ENCODE measurements at places on chromosomes 2 and 18.
A peak's percentile ranks its signal among the peaks of the same experiment; 100 is the strongest.

DNA sequence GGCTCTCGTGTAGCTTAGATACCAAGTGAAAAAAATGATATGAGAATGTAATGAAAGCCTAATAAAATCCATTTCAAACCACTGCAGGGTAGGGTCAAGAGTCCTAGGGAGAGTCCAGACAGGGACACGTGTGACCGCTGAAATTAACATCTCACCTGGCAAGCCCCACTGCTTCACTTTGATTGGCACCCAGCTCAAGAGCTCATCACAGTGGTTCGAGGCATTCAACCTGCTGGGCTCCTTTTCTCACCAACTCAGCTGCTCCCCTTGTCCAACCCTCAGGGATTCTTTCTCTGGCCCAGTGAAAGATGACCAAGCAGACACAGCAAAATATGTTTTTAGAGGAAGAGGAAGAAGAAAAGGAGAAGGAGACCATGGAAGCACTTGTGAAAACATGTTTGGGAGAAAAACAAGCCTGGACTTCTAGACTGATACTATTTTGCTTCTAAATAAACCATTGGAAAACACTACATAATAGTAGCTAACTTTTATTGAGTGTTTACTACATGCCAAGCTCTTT is 49.2 kb upstream of the CREB1 start:
- ATAC-seq = no peak

GRCh38 chr18:44325903-44326635 is 354.6 kb upstream of the SETBP1 start:
- ATAC-seq = no peak

DNA sequence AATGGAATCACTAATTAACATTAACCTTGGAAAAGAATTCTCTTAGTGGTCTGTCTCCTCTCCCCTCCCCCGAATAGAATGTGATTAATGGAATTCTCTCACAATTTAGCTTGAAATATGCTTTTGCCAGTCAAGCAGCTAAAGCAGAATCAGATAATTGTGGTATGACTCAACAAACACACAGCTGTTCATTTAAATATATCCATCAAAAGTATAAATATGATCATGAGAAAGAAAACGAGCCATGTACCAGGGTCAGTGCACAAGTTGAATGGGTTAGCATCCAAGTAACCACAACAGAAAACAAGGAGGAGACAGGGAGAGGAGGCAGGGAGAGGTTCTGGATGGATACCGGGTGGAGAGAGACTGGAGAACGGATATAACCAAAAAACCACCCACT is 66.9 kb downstream of the ACVR1 start:
- ATAC-seq = no peak

- no peak for ATAC-seq
These were observed 6.2 kb upstream of the ALPG start for GRCh38 chr2:232400256-232401015.

DNA sequence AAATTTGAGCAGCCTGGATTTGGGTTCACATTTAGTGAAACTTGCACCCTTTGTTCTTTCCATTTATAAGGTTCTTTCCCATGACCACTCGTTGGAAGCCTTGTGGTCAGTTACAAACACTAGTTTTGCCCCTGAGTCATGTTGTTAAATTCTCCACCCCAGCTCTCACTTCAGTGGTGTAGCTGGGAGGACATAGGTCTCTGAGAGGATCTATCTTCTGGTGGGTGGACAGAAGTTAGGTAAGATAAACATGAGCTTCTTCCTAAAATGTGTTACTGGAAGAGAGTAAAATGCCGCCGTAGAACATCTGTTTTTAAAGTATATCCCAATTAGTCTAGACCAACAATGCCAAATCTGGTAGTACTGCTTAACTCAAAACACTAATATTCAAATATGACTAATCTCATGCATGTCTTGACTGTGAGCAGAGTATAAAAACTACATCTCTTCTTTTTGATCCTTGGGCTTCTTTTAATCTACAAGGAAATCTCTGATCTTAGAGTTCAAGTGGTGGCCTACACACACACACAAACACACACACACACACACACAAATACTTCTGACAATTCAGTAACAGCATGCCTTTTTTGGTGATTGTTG is 162.6 kb upstream of the FN1 start:
- no peak for ATAC-seq

DNA sequence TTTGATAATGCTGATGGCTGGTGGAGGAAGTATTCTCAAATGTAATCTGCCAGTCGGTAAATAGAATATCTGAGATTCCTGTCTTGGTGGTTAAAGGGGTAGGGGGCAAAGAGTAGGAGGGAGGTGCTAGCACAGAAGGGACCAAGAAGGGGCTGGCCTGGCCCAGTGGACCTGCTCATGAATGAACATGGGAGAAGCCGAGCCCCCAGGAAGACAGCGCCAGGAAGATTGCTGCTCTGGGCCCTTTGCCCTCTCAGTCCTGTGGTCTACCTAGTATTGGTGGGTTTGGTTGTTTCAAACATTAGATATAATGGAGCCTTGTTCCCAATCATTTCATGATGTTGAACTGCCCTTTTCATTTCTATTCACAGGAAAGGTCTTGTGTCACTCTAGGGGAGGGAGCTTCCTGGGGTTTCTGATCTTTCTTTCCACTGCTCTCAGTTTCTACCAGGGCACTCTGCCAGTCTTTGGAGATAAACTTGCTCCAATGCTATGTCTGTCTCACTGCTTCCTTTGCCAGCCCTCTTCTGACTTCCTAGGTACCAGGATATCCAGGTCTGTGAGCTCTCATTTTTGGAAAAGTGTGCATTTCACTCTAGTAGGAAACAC is 5.3 kb upstream of the MOCOS start:
- no peak for ATAC-seq

DNA sequence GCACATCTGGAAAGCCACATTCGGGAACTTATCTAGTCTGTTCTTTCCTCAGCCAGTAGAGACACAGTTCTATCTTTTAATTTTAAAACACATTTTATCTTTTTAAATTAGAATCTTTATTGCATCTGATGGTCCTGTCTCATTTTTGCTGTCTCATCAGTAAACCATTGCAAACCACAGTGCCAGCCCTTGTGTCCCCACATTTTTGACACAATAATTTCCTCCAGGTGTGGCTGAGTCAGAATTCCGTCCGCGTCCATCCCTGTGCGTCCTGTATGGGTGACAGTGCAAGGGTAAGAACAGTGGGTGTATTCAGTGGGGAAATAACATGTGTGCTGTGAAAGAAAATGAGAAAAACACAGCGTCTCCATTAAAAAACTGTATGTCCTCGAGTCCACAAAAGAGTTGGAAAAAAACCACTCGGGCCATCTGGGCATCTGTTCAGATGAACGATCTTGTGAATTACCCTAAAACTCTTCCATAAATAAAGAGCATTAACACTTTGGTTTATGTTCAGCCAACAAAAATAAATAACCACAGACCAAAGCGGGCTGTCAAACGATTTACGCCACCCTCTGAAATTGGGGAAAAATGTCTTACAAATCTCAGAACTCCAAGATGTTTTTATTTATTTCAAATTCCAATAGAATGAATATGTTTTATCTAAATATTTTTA is 137.3 kb downstream of the ZNF516 start:
- no peak for ATAC-seq

GRCh38 chr2:85628658-85629057 is 12.7 kb downstream of the USP39 start:
- peak; percentile 71 for ATAC-seq

DNA sequence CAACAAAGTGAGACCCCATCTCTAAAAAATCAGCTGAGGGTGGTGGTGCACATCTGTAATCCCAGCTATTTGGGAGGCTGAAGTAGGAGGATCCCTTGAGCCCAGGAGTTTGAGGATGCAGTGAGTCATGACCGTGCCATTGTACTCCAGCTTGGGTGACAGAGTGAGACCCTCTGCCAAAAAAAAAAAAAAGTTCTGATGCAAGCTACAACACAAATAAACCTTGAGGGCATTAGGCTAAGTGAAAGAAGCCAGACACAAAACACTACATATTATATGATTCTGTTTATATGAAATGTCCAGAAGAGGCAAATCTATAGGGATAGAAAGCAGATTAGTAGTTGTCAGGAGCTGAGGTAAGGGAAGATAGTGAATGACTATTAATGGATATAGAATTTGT is 13.0 kb downstream of the YWHAQ start:
- ATAC-seq = no peak

DNA sequence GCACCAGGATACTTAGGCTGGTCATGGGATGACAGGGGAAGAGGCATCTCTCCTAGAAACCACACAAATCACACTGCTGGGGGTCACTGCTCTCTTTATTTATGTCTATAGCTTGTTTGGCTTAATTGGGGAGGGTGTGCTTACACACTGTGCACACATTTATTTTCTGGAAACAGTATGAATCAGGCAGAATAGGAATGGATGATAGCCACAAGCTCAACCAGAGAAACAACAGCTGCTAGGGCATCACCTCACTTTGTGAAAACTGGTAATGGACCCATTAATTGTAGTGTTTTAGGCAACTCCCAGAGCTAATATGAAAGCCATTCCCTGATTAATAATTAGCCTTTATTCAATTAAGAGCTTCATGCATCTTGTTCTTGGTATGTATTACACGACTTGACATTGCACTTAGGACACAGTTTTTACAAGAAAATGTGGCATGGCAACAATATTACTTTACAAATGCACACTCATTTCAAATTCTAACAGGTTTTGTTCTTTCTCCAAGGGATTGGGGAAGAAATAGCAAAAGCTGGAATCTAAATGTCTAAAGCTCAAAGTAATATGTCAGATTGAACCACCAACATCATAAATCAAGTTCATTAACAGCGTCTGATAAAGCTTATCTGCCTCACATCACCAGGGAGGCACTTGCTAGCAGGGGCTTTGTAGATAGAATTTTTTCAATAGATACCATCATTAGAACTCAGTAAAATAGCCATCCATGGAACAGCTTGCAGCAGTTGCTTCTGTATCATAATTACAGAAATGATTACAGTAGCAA is 361.9 kb upstream of the FSHR start:
- no peak for ATAC-seq

GRCh38 chr18:61653823-61654551 is 238.8 kb downstream of the RNF152 start:
- no peak for ATAC-seq

DNA sequence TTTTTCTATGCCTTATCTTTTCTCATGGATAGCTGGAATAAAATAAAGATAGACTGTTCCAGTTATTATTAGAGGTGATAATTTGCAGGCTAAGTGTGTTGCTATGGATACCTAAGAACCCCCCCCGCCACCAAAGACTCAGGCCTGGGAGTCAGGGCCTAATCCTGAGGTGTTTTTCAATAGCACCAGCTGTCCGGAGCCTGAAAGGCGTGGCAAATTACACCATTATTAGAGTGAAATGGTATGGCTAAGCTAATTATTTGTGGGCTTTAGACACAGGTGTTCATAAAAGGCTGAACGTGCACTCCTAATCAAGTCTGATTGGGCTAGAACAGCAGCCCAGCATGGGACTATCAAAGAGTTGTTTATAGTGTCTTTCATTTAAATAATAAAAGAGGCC is 293.2 kb upstream of the DCC start:
- no peak for ATAC-seq

- ATAC-seq = no peak
These were observed 91.7 kb upstream of the LCLAT1 start for GRCh38 chr2:30355306-30355705.

- no peak for ATAC-seq
These were observed 166.5 kb upstream of the SALL3 start for GRCh38 chr18:78813156-78813555.

DNA sequence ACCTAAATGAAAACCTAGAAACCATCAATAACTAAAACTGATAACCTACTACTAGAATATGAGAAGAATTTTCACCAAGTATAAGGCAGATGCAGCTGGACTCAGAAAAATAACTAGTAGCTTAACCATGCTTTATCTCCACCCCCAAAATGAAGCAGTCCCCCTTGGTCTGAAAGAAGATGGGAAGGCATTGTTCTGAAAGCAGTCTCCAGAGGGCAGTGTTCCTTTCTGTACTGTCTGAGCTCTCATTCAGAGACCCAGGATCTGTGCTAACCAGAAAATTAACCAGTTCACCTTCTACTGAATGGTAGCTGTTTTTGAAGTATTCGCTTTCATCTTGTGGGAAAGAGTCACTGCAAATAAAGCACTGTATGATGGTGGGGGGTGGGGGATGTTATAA is 273.0 kb downstream of the PDE11A start:
- ATAC-seq = no peak

- no peak for ATAC-seq
These were observed 280.5 kb upstream of the PIK3C3 start for GRCh38 chr18:41674506-41674905.

- ATAC-seq = no peak
These were observed 5.5 kb downstream of the ATP6V1B1 start for GRCh38 chr2:70941186-70941585.

GRCh38 chr2:230256733-230257332 is 31.3 kb downstream of the SP140 start:
- peak; percentile 78 for ATAC-seq

GRCh38 chr2:74584088-74584645 is 29.6 kb downstream of the DOK1 start:
- peak; percentile 66 for ATAC-seq

GRCh38 chr2:143521396-143521795 is 392.2 kb downstream of the ARHGAP15 start:
- ATAC-seq = no peak
